ENCODE measurements at places on chromosomes 1 and 21.

DNA sequence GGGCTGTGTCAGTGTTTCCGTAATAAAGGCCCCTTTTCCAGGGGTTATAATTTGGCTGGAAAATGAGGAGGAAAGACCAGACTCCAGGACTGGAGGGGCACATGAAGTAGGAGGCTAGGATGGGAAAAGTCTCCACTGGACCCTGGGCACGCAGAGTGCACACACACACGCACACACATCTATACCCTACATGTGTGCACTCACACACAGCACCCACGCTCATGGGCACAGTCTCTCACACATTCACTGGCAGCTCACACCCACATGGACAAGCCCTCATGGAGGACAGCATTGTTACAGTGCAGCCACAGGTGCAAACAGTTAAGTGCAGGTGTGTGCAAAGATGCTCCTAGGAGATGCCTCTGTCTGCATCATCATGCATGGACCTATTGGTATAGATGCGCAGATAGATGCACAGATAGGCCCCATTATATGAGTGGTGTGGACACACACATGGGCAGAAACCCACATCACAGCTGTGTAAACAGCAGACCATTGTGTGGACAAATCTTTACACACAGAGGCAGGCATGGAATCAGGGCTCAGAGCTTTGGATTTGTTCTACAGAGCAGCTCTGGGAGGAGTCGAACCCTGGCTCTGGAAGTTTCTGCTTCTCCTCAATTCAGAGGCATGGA, 9.1 kb upstream of the RUNX3 start:
- DNase-seq: no peak

GRCh38 chr1:199007423-199007822, 368.6 kb downstream of the PTPRC start:
- no peak for DNase-seq

DNA sequence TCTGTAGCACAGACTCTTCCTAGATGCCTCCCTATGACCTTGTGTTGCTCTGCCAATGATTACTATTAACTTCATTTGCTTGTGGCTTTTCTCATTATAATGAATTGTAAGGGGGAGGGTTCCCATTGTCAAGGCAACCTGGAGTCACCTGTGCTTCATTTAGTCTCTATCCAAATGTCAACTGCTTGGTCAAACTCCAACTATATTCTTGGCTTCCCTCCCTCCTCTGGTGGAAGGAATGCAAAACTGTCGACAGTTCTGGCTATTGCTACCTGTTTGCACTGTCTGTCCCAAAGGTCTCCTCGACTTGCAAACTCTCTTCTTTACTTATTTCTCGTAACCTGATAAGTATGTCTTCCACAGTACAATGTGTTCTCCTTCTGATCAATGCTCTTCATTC, 100.3 kb downstream of the CACNA1E start:
- peak; percentile 16 for DNase-seq

GRCh38 chr1:89643577-89643976, 10.7 kb downstream of the LRRC8C start:
- no peak for DNase-seq

DNA sequence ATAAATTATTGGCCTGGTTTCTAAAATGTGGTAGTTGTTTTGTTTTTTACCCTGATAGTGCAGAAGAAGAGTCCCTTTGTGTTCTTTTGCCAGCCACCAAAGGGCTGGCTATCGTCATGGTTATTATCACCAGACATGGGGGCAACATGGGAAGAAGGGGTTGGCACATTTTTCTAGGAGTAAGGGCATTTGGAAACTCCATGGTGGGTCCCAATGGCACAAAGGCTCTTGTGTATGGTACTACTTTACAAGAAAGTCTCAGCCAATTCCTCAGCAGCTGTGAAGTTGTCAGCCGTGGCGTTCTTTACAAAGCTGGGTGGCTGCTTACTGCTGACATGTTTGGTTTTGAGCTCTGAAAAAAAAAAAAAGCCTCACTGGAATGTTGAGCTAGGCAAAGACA, 330.4 kb upstream of the ESRRG start:
- DNase-seq: no peak

GRCh38 chr21:39593522-39593921, 19.2 kb upstream of the B3GALT5 start:
- DNase-seq: no peak

GRCh38 chr1:225182716-225183115, 245.1 kb downstream of the LBR start:
- DNase-seq: no peak

DNA sequence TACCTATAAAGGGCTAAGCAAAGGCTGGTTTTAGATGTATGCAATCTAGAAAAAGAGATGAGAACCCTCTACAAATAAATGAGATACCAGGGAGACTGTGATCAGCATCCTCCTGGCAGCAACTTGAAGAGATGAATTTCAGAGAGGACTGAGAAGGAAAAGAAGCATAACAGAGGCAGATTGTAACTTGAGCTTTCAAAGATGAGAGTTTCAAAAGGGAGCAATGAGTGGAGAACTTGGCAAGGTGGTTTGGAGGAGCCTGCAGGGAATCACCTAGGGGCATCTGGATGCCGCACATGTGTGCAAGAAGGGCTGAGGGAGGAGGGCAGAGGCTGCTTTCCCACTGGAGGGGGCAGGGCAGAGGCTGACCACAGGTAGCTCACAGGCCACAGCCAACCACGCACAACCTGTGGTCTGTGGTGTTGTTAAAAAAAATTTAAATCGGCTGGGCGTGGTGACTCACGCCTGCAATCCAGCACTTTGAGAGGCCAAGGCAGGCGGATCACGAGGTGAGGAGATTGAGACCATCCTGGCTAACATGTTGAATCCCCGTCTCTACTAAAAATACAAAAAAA, 50.2 kb downstream of the PCNX2 start:
- DNase-seq: no peak

- no peak for DNase-seq
Observed at GRCh38 chr1:15610167-15610566, 7.1 kb upstream of the DDI2 start.

DNA sequence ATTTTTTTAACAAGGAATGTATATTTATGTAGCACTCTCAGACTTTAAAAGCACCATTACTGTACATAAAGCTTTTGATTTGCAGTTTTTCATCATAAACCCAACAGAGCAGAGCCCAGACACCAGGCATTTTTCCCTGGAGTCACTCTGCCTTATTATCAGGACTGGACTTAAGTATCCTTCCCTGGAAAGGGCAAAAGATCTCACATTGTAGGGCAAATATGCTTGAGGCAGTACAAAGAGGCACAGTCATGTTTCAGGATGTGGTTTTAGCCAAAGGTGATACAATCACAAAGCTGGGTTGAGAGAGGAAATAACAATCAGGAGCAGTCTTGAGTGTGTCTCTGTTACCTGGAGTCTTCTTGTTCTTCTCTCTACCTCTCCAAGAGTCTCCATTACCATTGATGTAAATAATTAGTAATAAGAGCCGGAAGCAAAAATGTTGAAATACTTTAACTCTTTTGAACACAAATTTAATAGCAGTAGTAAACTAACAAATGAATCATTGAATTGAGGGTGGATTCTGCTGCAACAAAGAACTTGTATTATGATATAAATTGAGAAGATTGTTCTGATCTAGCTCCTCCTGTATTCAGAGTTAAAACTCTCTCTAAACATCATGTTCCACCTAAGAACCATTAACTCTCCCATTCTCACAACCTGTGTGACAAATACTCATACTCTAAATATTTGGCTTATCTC, 160.5 kb downstream of the LTN1 start:
- DNase-seq: no peak

DNA sequence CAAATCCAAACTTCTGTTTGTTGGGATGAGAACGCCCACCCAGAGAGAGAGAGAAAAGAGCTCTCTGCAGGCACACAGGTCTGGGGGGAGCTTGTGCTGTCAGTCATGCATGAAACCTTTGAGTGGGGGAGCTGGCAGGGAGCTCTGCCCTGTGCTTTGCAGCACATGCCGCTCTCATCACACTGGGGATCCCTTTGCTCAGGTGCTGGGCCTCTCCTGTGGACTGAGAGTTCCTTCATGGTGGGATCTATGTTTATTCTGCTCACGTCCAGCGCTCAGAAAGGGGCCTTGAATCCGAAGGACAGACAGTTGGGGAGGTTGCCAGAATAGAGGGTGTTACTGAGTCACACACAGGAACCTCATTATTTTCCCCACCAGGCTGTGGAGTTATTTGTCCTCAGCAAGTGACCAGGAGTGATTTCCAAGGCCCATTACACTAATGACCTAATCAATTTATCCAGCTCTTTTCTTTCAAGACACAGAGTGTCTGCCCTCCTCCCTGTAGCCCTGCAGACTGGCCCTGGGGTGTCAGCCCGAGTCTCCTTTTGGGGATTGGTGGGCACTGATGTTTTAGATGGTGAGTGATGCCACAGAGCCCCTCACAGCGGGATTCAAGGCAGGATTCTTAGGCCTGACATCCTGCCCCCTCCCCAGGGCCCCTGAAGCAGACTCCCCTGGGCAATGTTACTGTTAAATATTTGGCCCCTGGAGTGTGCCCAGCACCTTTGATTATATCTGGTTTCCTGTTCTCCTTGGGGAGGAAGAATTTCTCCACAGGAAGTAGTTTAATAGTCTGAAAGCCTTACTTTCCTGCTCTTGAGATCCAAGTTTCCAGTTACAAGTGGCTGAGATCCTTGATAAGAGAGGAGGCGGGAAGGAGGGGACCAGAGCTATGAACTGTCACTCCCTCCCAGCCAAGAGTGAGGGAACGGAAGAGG, 22.3 kb downstream of the MYBPH start:
- DNase-seq: no peak

- DNase-seq: no peak
Observed at GRCh38 chr21:15009837-15010363, 54.9 kb downstream of the NRIP1 start.

GRCh38 chr1:68204977-68205630, 27.2 kb downstream of the WLS start:
- no peak for DNase-seq

DNA sequence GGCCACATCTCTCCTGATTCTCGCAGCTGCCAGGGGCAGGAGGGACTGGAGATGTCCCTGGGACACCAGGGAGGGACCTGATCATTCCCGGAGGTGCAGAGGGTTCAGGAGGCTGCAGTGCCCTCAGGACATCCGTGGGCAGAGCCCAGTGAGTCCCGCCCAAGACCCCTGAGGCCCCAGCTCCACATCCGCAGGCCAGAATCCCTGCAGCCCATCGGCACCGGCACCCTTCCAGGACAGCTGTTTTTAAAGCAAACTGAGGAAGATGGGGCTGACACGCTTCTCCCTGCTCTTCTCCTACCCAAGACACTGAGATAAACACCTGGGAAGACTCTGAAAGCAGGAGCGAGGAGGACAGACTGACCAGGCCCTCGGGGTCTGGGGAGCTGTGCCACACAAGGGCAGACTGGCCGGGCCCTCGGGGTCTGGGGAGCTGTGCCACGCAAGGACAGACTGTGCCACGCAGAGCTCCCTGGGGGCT, 25.5 kb downstream of the SLC19A1 start:
- DNase-seq: no peak

DNA sequence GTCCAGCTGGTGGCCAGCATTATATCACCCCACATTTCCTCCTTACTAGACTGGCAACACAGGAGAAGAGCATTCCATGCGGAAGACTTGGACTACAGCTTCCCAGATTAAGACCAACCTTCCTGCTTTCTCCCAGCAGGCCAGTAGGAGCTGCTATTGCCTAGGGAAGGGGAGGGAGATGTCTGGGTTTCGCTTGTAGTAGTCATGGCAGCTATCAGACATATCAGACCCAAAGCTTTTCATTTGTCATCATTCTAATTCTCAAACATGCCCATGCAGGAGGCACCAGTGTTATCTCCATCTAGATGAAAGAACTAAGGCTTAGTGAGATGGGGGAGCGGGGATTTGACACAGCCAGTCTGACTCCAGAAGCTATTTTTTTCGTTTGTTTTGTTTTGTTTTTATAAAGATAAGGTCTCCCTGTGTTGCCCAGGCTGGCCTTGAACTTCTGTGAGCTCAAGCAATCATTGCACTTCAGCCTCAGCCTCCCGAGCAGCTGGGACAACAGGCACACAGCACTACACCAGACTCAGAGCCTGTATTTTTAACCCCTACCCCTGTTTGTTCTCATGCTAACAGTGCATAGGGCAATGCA, 4.5 kb downstream of the PLA2G2A start:
- DNase-seq: no peak

GRCh38 chr21:41365377-41366107, 3.7 kb downstream of the MX2 start:
- peak; percentile 56 for DNase-seq

GRCh38 chr1:94757931-94758330, 62.2 kb upstream of the SLC44A3 start:
- DNase-seq: no peak

GRCh38 chr1:30788580-30789387, 31.2 kb upstream of the LAPTM5 start:
- DNase-seq: no peak

GRCh38 chr1:20485527-20486456, at the start of gene CAMK2N1:
CAMK2N1 (minus strand) TSS chr1:20486210; CDS start chr1:20485379, 831 bp downstream.
- no peak for DNase-seq

GRCh38 chr1:32984455-32985171, 20.0 kb upstream of the RNF19B start:
- DNase-seq: no peak

DNA sequence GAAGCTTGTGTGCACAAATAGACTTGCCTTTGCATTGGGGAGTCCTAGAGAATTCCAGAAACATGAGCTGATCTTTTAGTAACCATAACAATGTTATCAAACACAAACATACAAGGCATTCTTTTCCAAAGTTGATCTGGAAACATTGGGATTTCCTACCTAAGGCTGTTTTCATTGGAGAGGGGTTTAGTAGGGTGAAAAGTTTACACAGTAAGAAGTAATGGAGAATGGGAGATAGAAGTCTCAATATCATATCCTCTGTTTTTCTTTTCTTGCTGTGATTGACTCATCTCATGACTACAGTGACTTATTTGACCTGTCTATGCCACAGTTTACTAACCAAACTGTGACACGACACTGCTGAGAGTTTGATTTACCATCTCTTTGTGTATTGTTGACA, 65.6 kb upstream of the PLA2G4A start:
- no peak for DNase-seq

- DNase-seq: no peak
Observed at GRCh38 chr1:54952950-54953718, 27.3 kb upstream of the TMEM61 start.

- no peak for DNase-seq
Observed at GRCh38 chr1:92480813-92481598, 5.7 kb downstream of the GFI1 start.
